Activated CD8-positive, alpha-beta memory T cell treated with anti-CD3 and anti-CD28 coated beads for 36 hours (primary cell): ENCODE measurements at places on chromosomes 1 and 21. TPM values are rescaled to one million over a fixed set of nuclear protein-coding genes. Genes with fewer than 3 reads are reported as not detected.

The GLMN gene
- 21.1 TPM for total RNA-seq

The DYNLT5 gene
- not detected for total RNA-seq

The GBP5 gene
- total RNA-seq: 99.1 TPM

The TMCC2 gene
- 11.4 TPM for total RNA-seq
